ENCODE measurements at places on chromosomes 1 and 21.

DNA sequence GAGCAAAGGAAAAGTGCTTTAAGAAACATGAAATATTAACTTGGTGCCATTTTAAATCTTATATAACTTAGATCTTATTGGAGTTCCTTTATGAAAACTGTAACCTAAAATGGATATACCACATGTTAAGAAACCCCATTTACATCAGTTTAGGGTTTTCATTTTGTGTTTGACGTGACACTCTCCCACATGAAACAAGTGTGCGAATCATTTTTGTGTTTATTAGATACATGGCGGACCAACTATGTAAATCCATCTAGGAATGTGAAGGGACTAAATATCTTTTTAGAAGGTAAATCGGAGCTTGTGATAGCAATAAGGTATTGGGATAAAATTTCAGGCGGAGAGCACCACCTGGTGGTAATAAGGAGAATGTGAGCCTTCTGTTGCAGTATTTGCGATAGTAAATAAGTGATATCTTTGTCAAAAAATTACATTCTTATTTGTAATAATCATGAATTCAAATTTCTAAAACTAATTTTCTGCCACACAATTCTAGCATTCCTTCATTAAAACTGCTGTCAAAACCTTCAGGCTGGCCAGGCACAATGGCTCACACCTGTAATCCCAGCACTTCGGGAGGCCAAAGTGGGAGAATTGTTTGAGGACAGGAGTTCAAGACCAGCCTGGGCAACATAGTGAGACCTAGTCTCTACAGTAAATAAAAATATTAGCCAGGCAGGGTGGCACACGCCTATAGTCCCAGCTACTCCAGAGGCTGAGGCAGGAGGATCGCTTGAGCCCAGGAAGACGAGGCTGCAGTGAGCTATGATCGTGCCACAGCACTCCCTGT, 31.3 kb downstream of the SMAP2 start:
- no peak for DNase-seq

DNA sequence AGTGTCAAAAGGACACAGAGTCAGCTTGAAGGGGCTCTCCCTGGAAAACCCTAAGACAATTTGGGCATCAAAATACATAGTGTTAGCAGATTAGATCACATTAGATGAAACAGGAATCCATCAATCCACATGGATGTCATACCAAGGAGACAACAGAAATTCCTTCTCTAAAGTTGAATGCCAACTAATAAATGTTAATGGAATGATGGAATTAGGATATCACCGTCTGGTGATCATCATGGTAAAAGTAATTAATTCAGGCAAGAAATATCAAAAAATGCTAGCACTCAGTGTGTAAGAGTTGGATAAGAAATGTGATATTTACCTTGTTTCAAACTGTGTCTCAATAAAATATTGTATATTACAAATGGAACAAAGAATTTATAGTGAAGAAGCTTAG, 10.9 kb upstream of the SLC25A24 start:
- no peak for DNase-seq

- no peak for DNase-seq
Observed at GRCh38 chr1:112418099-112418892, 22.3 kb downstream of the CTTNBP2NL start.

- DNase-seq = no peak
Observed at GRCh38 chr1:209689477-209689876, 14.3 kb downstream of the G0S2 start.

DNA sequence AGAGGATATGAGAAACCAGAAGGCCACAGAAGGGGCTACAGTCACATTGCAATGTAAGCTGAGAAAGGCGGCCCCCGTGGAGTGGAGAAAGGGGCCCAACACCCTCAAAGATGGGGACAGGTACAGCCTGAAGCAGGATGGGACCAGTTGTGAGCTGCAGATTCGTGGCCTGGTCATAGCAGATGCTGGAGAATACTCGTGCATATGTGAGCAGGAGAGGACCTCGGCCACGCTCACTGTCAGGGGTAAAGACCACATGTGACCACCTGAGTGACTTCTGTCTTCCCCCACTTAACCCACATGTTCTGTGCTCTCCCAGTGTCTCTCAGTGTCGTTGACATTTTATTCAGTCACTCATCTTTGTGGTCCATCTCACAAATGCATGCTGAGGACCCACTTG, 92.1 kb downstream of the OBSCN start:
- no peak for DNase-seq

DNA sequence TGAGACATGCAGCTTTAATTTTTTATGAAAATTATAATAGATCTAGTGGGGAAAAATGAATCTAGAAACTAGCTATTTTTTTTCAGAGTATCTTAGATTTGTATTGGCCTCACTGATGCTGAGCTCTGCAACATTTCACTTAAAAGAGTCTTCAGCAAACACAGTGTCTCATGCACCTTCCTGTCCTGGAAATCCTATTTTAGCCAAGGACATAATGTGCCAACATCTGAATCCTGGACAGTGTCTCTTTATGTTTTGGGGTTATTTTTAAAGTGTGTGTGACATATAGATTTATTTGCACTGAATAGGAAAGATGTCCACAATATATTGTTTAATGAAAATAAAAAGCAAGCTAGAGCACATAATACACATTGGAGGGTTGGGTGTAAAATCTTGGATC, 199.1 kb upstream of the FMN2 start:
- no peak for DNase-seq

DNA sequence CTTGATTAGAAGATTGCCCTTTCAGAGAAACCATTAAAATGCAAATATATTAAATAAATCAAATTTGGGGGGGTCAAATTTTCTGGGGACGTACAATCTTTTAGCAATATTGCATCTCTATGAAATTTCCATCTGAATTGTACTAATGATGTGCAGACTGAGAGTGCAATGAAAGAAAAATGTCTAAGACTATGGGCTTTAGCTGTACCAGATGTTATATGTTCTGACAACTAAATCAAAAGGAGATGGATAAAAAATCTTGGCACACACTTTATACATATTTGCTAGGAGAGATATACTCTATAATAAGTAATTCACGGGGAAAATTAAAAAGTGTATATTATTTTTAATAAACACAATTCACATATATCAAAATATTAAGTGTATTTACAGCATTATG, 13.0 kb upstream of the PLPPR5 start:
- DNase-seq = no peak

GRCh38 chr1:173503391-173503790, 26.3 kb downstream of the PRDX6 start:
- DNase-seq = no peak

- DNase-seq = peak; percentile 76
Observed at GRCh38 chr1:25810341-25811299, 9.1 kb upstream of the MTFR1L start.

- no peak for DNase-seq
Observed at GRCh38 chr1:36885540-36886357, 148.6 kb downstream of the GRIK3 start.

- no peak for DNase-seq
Observed at GRCh38 chr1:169945181-169945580, 51.5 kb upstream of the SCYL3 start.
